ENCODE measurements at places on chromosomes 4 and X.
A peak's percentile ranks its signal among the peaks of the same experiment; 100 is the strongest.

DNA sequence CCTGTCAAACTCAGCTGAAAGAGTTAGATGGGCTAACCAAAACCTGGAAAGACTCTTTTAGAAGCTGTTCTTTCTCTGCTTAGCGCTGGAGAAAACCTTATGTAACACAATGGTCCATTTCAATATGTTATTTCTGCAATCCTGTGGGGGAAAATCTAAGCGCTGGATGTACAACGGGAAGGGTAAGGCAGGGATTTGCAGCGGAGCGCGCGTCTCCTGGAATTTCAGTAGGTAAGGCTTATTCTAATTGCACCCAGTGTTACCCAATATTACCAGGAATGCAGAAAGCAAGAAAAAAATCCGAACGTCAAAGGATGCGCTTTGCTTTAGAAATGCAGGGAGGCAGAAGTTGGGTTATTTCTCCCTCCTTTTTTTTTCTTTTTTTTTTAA is 2.0 kb downstream of the HS3ST1 start:
- no peak for DNase-seq

DNA sequence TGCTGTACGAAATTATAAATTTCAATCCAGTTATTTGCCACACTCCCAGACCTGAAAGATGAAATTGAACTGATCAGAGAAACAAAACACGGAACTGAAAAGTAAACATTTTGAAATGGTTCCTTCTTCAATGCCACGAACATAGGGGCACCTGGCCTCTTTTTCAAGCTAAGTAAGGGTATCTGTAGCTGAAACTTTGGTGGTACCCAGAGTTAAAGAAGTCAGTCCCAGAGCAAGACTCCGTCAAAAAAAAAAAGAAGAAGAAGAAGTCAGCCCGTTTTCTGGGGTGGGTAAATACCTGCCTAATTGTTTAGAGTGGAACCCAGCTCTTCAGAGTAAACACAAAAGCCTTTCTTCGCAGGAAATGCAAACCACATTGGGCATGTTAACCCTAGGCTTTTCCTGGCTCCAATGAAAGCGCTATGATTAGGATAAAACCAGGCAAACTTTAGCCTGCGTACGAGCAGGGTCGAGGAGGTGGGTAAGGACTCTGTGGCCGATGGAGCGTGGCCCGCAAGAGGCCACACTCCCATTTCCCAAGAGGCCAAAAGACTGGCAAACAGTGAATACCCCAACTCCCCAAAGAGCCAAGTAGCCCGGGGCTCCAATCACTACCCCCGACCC is 1.3 kb downstream of the ANTXR2 start:
- no peak for DNase-seq

DNA sequence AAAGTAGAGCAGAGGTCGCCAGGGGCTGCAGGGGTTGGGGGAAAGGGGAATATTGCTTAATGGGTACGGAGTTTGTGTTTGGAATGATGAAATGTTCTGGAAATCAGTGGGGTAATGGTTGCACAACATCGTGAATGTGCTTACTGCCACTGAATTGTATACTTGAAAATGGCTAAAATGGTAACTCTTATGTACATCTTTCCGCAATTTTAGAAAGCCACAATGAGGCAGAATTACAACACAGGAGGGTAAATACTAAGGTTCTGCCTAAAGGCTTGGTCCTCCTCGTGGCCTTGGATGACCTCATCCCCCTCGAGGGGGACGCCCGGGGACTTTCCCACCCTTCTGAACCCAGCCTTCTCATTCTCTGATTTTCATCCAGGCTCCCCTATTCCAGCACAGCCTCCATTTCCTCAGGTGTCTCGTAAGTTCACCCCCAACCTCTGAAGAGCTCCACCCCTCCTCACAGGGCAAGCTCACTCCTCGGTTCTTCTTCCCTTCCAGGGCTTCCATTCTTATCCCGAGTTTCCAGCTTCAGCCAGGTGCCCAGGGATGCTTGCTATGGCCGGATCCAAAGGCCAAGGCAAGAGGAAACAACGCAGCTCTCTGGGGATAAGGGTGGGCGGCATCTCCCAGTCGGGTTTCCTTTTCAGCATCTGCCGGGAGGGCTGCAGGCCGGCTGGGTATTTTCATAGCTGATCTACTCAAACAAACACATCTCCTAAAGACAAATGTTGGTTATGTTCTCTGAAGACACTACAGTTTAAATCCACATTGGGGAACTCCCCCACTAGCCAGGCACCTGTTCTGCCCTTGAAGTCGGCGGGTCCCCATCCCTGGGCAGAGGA is 71.3 kb upstream of the ACSL1 start:
- no peak for DNase-seq

DNA sequence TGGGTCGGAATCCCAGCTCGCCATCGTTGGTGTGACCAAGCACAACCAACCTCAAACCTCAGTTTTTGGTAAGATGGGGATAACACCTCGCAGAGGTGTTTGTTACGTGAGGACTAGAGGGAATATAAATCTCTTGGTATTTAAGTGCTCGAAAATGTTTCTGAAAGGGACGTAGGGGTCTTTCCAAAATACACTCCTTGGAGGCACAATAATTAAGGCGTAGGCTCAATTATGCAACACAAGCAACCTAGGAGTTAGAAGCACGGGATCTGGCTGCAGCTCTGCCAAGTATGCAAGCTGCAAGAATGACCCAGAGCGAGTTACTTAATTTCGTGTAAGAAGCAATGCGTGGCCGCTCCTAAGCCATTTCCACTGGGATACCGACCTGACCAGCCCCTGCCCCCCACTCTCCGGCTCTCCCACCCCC is 552 bp downstream of the ADH5 start:
- peak; percentile 50 for DNase-seq

GRCh38 chrX:109691277-109691676 is 41.8 kb downstream of the ACSL4 start:
- DNase-seq = no peak

DNA sequence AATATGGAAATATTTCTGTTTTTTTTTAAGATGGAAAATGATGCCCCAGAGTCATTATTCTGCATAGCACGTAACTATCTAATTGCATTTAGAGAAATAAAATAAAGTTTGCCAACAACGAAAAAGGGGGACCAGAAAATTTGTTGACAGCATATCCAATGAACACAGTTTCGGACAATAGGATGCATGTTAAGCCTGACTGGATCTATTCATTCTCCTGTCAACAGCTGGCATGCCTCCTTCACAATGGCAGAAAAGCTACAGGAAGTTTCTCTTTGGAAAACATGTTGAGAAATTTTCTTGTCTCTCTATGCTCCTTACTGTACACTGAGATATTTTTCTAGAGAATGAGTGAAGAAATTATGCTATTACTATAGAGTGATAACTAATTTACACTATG is 262.5 kb downstream of the GRID2 start:
- DNase-seq = no peak

GRCh38 chr4:100189820-100190642 is at the start of gene DDIT4L:
Gene DDIT4L, minus strand, starts transcription at chr4:100190468. Its CDS starts 485 bp downstream, at chr4:100189983.
- DNase-seq = no peak

DNA sequence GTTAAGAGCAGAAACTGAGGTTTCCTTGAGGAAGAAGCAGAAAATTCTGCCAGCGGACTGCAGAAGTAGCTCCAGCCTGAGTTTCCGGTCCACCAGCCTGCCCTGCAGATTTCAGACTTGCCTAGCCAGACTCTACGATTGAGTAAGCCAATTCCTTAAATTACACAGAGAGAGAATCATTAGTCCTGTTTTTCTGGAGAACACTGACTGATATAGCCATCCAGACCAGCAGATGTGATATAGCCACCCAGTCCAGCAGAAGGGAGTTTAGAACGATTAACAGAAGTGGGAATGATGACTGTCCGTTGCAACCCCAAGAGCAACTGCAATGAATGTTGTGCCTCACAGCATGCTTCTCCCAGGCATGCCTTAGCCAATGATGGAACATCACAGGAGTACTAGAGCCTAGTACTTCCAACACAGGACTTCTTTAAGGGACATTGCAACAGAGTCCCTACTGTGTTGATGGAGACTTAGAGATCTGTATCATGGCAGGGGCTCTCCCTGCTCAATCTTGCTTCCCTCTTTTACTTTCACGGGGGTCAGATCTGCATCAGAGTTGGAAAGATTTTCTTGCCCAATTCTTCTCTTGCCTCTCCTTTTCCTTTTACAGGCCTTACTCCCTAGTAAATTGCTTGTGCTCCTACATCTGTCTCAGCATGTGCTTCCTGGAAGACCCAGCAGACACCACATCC is 264.6 kb upstream of the CLNK start:
- DNase-seq = no peak

- no peak for DNase-seq
These were observed 12.6 kb downstream of the TENT5D start for GRCh38 chrX:80432863-80433262.

DNA sequence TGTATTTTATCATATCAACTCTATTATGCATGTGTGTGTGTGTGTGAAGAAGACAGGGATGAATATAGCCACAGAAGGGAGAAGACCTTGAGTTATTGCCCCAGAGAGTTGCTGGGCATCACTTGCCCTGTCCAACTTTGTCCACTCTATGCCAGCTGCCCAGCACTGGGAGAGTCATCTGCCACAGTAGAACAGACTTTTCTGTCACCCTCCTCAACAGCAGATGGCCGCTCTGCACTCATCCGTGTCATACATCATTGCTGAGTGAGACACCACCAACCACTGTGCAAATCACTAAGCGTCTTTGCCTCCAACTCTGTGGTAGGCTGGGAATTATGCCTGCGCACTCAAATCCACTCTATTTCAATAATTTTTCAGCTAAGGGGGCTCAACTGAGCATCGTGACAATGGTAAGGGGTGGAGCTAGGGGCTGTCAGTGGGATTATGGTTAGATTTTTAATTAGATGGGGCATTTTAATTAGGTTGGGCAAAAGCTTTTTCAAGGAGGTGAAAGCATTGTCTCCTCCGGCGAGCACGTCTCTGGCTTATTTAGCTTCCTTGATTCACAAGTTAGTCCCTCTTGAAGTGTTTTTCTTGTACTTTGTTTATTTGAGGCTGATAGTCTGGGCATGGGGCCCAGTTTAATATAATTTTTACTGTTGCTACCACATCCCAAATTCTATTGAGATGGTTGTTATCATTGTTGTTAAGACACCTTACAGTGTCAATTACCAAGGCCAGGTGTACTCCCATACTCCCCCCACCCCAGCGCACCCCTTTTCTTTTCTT is 100.1 kb upstream of the KLF3 start:
- no peak for DNase-seq

DNA sequence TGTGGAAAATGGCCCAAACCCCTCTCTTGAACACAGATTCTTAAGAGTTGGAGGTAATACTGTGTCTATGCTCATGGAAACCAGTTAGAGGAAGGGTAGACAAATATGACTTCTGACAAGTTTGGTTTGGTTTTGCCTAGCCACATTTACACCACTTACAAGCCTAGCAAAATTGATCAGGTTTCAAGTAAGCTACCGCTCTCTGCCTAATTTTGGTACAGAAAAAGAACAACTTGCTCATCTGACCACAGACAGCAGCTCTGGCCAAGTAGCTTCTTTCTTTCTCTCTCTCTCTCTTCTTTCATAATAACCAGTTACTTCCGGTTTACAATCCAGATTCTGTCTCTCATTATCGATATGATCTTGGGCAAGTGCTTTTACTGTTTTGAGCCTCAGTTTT is 260.0 kb downstream of the GLUD2 start:
- DNase-seq = no peak

GRCh38 chr4:178255172-178255571 is 812.9 kb upstream of the AGA start:
- DNase-seq = no peak

GRCh38 chr4:177100307-177100706 is 209.4 kb upstream of the NEIL3 start:
- no peak for DNase-seq

- no peak for DNase-seq
These were observed 212.9 kb downstream of the CBR4 start for GRCh38 chr4:168797194-168797593.

DNA sequence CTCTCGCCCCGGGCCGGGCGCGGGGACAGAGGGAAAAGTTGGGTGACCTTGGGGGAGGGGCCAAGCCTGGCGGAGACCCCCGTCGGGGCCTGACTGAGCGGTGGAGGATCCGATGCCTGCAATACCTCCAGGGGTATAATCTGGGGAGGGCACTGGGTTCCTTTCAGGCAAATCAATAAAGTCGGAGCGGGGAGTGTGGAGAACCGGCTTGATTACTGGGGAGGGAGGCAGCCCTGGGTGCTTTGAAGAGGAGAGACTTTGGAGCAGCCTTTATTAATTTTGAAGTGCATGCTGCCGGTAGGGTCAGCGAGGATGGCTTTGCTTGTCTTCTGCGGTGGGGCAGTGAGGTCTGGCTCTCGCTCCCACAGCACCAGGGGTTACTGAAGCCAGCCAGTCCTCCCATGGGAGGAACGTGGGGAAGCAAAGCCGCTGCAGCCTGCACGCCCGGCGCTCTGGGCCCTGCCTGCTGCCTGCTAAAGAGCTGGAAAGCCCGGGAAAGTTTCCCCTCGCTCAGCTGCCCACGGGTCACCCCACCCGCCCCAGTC is 403 bp upstream of the LGI2 start:
- no peak for DNase-seq

DNA sequence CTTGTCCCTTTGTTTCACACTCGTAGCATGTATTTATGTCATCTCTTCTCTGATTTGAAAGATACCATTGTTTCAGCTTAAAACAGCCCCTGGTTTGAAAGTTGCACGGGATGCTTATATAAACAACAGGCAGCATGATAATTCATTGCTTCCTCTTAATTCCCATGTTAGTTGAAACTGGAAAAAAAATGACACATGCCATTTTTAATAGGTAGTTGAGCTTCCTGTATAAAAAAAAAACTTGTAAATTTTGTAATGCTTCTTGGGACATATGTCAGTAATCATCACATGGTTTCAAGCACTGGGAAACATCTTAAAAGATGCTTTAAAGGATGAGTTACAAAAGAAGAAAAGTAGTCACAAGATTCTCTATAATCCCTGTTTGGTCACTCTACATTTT is 243.0 kb downstream of the PALLD start:
- DNase-seq = no peak

DNA sequence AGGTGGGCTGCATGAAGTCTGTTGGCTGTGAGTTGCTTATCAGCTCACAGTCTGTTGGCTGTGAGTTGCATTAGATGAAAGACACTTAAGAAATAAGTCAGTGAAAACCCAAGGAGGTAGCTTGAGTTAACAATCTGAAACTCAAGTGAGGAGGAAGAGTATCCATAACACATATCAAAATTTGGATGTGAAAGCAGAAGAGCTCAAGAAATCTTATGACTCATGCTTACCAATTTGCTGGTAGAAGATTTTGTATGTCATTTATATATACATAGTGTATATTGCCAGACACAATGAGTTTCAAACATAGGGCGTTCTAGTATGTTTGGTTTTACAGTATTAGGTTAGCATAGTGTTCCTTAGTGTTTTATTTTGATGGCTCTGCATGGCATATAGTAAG is 107.4 kb downstream of the DDIT4L start:
- no peak for DNase-seq

DNA sequence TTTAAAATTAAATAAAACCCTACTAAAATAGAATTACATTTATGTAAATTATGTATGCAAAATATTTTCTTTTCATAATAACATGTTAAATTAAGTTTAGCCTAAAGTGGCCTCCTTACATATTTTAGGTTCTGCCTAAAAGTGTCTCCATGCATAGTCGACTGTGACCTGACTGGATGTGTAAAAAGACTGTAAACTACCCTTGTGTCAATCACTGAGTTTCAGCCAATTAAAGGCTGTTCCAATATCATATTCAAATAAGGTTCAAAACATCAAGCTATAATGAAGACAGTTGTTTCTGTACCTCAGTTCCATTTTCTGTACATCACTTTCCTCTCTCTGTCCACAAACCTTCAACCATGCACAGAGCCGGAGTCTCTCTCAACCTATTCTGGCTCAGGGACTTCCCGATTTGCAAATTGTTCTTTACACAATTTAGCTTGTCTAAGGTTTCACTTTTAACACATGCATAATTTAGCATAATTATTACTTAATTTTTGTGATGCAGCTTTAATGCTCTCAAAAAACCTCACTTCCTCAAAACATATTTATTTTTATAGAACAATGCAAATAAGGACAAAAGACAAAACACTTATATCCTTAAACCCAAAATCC is 60.1 kb downstream of the SH3RF1 start:
- DNase-seq = no peak

Data from cerebellar nuclear complex (tissue), 1 donor.